ENCODE measurements at places on chromosomes 2 and 18.

DNA sequence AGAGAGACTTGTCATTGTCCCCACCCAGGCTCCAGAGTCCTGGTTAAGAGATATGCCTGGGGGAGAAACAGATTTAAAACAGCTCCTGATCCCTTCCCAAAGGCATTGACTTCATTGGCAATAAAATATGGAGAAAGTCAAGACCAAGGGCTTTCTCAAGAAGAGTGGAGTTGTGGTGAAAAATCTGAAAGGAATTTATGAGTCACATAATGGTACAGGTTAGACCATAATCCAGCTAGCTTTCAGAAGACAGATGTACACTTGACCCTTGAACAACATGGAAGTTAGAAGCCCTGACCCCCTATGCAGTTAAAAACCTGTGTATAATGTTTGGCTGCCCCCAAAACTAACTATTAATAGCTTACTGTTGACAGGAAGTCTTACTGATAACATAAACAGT, 599.1 kb upstream of the SOX11 start:
- DNase-seq = no peak

DNA sequence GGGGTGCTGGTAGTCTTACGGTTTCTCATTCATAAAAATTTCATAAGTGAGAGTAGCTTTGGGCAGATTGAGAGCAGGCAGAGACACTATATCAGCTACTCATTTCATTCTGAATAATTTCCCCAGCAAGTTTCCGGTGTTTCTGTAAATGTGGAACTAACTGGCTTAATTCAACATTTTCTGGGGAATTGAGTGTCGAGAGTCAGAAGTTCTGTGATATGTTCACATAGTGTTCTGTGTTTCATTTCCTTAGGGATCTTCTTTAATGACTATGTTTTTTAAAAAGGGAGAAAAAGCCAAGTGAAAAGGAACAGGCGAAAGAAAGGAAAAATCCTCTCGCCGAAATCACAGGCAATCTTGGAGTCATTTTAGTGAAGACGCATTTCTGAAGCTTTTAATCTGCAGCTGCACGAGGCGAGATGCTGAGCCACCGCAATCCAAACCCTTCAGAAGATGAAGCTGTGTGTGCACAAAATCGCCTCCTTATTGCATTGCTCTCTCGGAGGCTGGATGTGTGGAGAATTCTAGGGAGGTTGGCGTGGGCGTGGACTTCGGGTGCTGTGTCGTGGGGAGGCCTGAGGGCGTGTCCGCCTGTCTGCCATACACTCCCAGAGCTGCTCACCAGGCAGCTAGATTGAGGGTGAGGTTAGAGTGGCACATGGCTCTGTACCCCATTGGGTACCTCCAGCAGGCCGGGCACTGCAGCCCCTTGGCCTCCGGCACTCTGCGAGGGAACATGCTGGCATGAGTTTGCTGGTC, 38.4 kb upstream of the HDAC4 start:
- DNase-seq = no peak

- DNase-seq = no peak
Observed at GRCh38 chr2:106338043-106338442, 130.2 kb downstream of the RGPD3 start.

DNA sequence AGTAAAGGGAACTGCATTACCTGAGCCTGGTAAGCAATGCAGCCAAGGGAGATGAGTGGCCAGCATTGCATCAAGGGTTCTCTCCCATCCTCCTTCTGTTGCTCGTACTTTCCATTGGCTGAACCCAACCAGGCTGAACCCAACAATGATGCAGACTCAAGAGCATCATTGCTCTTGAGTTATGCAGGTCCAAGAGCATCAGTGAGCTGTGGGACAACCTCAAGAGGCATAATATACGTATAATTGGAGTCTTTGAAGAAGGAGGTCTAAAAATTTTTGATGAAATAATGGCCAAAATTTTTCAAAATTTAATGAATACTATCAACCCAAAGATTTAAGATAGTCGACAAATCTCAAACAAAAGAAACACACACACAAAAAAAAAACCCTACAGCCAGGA, 213.0 kb downstream of the RNF152 start:
- DNase-seq = no peak

GRCh38 chr2:233426619-233427342, 72.5 kb downstream of the DGKD start:
- DNase-seq = peak; percentile 94

GRCh38 chr18:66695281-66695680, 91.4 kb upstream of the CDH19 start:
- no peak for DNase-seq

GRCh38 chr2:112813280-112813966, 23.2 kb downstream of the IL1B start:
- no peak for DNase-seq

- no peak for DNase-seq
Observed at GRCh38 chr2:240931319-240931949, 25.3 kb downstream of the CROCC2 start.

DNA sequence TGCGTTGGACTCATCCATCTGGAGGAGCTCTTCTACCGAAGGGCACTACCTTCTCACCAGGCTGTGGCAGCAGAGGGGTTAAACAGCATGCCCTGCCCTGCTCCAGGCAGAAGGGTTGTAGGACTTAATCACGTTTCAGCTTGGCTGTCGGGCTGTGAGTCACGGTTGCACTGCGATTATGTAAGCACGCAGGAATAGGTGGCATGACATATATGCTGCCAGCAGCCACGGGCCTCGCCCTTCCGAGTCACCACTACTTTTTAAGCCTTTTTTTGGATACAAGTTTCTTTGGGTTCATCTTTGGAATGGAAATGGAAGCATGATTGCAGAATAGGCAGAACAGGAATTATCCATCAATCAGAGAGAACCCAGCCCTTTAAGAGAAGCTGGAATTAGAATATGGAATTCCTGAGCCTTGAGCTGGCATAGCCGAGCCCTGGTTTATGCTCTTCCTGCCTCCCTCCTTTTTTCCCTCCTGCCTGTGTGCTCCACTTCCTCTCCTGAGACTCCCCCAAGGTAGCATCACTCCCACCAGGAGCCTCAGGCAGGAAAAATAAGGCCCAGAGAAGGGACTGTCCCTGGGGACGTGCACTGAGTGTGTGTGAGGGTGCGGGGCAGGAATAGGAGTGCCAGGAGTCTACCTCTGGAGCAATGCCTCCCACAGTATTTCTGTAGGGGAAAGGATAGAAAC, 86.8 kb downstream of the SEMA4F start:
- DNase-seq = peak; percentile 92

- no peak for DNase-seq
Observed at GRCh38 chr2:59706729-59707128, 846.7 kb downstream of the BCL11A start.

DNA sequence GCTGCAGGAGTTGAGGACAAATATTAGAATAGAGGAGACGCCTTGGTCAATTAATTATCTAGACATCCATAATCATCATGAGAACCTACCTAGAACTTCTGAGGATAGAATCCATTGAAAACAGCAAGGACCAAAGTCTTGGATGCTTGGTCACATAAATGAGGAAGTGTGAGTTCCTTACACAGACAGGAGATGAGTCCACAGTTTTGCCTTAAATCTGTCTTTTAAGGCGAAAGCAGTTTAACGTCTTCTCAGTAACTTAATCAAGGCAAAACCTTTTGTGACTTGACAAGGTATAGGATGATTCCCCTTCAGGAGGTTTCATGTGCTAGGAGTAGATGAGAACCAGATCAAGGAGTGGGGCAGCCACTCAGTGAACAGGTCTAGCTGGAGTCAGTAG, 1783.2 kb upstream of the CELF4 start:
- DNase-seq = no peak

DNA sequence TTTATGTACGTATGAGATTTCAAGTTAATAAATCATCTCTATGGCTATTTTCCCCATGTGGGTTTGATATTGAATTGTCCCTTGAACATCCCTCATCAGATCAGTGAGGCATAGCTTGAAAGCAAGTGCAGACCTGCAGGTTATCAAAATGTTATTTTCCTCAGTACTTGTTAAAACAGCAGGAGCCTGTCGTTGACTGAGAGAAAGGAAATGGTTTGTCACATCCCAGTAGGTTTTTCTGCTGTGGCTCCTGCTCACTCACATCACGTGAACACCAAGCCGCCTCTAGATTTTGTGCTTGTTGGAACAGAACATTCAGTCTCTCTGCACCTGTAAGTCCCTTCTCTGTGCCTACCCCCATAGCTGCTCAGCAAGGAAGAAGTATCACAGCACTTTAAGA, 340.3 kb downstream of the CELF4 start:
- DNase-seq = no peak

DNA sequence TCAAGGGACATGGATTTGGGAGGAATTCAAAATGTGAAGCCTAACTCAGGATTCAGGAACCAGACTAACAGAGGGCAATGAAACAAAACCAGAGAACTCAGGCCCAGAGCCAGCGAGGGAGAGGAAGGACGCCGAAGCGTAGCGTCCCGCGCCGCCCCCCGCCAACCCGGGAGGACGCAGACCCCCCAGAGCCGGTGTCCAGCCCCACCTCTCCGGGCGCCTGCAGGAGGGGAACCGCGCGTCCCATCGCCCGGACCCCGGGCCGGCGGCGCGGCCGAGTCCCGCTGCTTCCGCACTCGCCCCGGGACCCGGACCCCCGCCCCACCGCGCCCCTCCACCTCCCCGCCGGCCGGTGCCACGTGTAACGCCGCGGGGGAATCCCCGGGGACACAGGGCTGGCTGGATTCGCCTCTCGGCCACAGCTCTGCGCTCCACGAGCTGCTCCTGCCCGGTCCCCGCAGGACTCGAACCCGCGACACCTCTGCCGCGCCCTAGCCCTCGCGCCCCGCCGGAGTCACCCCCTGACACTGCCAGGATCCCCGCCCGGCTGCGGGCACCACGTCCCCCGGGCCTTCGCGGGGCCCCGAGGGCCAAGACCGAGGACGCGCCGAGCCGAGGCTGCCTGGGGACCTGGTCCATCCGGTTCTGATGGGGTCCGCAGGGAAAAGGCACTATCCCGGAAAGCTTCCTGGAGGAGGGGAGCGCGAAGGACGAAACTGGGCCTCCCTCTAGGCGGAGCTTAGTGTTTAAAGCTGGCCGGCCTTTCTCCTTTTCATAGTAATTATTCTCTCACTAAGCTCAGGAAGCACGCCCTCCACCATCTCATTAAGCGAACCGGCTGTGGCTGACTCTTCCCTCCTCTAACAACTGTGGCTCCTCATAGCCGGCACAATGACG, 40.4 kb upstream of the FAM124B start:
- peak; percentile 26 for DNase-seq

- DNase-seq = no peak
Observed at GRCh38 chr2:235095569-235095968, 143.8 kb downstream of the SH3BP4 start.

DNA sequence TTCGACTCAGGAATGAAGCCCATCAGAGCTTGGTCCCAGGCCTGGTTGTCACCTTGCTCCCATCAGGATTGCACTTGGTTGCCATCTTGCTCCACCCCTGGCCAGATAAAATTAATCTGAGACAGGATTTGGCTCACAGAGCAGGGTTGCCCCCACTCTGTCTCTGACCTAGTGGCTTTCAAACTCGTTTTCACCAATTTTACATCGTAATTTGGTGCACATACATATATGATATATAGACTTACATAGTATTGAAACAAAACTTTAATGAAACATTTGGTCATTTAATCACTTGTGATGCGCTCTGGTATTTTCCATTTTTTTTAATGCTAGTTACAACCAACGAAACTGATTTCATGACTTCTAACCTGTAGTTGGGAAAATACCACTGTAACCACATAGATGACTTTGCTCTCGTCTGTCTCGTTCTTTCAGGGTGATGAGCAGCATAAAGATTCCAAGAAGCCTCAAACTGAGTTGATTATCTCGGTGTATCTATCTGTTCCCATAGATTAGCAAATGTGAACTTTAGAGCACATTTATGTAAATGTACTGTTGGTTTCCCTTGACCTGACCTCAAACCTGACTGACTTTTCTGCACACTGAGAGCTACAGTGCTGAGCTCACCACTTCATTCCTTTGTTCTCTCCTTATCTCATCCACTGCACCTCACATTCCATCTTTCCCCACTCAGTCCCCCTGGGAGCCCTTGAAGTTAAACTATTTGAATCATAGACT, 30.5 kb upstream of the PLB1 start:
- DNase-seq = no peak

DNA sequence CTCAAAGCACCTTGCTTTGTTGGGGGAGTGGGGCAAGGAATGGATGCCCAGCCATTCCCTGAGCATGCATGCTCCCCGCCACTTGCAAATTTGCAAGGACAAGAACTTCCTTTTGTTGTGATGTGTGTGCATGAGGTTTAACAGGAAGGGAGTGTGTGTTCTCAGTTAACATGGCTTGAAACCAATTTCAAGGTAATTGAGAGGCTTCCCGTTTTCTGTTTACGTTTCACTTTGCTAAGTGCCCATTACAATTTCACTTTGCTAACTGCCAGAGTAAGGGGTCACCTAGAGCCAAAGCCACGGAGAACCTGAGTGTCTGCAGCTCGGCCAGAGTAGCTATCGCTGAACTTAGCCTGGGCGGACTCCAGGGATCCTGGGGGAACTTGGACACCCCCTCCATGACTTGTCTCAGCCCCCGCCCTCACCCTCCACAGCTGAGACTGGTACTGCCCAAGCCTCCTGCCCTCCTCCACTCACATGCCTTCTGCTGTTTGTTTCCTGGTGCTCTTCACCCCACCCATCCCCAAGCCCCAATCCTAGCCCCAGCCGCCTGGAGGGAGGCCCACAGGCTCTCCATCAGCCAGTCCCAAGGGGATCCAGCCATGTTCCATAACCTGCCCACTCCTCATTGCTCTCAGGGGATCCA, 53.6 kb upstream of the LAPTM4A start:
- DNase-seq = no peak

- no peak for DNase-seq
Observed at GRCh38 chr2:149526689-149527088, 60.9 kb downstream of the MMADHC start.

DNA sequence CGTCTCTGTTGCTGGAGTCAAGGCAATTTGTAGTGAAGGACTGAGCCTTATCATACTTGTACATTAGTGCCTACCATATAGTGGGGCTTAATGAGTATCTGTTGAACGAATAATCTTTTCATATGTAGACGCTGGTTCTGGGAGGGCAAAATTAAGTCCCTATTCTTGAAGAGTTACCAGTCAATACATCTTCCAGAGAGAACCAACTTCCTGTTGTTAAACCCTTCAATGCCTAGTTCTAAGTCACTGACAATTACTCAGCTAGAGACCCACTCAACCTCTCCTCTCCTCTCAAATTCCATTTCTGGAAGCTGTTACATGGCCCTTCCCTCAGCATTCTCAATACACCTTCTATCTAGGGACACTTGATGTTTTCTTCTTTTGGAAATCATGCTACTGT, 1.1 kb upstream of the MOB4 start:
- peak; percentile 3 for DNase-seq

GRCh38 chr2:222756362-222756831, 84.9 kb downstream of the MOGAT1 start:
- DNase-seq = no peak
